ENCODE measurements at places on chromosomes 2 and 18. TPM values are rescaled to one million over a fixed set of nuclear protein-coding genes. Genes with fewer than 3 reads are reported as not detected.

DNA sequence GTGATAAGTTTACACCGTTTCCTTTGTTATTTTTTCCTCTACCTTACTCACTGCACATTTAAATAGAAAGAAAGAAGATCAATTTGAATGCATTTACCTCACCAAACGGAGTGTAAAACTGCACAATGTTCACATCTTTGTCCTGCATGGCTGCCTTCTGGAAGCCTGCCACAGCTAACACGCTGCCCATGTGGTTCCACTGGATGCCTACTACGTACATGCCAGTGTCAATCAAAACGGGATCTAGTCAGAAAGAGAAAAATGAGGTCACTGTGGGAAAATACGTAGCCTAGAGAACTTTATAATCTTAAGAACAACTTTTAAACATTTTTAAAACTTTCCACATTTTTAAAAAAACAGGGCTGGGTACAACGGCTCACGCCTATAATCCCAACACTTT, 16.4 kb downstream of the WDR35 start:
- H3K27ac ChIP-seq, result no peak overlapping the region
- no peaks in the 10 kb centered on the region for H3K4me1 ChIP-seq
- no peak for DNase-seq
- H3K36me3 ChIP-seq, result peaks cover 3% of the 10 kb centered on the region
- H3K4me3 ChIP-seq, result no peak overlapping the region
- no peaks in the 10 kb centered on the region for H3K27me3 ChIP-seq

Gene IL36RN
- not detected for total RNA-seq

Gene CYRIA
- 12.5 TPM for total RNA-seq

Gene CYP27A1
- total RNA-seq, result 31.6 TPM

GRCh38 chr2:240404174-240404852, 31.1 kb upstream of the GPC1 start:
- no peak overlapping the region for H3K27ac ChIP-seq
- no peaks in the 10 kb centered on the region for H3K27me3 ChIP-seq
- no peaks in the 10 kb centered on the region for H3K36me3 ChIP-seq
- no peak overlapping the region for H3K4me3 ChIP-seq
- DNase-seq, result no peak

Gene DSG4
- not detected for total RNA-seq

Gene RGPD8
- total RNA-seq, result 53.3 TPM

GRCh38 chr2:120257522-120257921, 4.9 kb downstream of the RALB start:
- no peaks in the 10 kb centered on the region for H3K27me3 ChIP-seq
- no peak overlapping the region for H3K4me3 ChIP-seq
- no peak overlapping the region for H3K27ac ChIP-seq
- no peaks in the 10 kb centered on the region for H3K36me3 ChIP-seq
- no peak for DNase-seq

DNA sequence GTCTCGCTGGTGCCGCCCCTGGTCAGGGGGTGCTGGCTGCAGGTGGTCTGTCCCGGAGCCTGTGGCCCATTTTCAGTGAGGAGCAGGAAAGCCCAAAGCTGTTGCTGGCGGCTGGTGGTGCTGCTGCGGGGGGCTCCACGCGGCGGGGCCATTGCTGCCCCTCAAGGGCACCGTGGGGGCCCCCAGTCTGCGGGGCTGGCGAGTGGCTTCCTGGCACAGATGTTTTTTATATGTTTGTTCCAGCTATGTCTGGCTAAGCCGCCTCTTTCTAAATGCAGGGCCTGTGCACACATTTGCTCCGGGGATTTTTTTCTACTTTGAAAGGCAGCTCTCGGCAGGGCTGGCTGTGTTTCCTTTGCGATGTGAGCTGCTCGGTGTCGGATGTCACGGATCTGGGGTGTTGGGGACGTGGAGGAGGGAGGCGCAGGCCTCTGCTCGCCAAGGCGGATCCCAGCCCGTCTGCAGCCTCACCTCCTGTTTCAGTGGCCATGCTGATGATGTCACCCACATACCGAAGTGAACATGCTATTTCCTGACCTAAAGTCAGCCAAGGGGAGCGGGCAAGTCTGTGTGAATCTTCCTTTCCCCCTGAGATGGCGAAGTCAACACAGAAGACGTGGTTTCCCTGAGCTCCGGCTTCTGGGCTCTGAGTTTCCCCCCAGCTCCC, 112.0 kb upstream of the CTDP1 start:
- peaks cover 27% of the 10 kb centered on the region for H3K4me1 ChIP-seq
- peak overlapping the region; percentile 52 for H3K4me3 ChIP-seq
- DNase-seq, result peak; percentile 28
- H3K36me3 ChIP-seq, result no peaks in the 10 kb centered on the region

- H3K4me3 ChIP-seq, result no peak overlapping the region
- H3K36me3 ChIP-seq, result no peaks in the 10 kb centered on the region
- H3K4me1 ChIP-seq, result no peaks in the 10 kb centered on the region
- H3K27me3 ChIP-seq, result no peaks in the 10 kb centered on the region
These were observed 672.2 kb downstream of the CPS1 start for GRCh38 chr2:211228559-211228958.

Gene SNORC
- 0.41 TPM for total RNA-seq

DNA sequence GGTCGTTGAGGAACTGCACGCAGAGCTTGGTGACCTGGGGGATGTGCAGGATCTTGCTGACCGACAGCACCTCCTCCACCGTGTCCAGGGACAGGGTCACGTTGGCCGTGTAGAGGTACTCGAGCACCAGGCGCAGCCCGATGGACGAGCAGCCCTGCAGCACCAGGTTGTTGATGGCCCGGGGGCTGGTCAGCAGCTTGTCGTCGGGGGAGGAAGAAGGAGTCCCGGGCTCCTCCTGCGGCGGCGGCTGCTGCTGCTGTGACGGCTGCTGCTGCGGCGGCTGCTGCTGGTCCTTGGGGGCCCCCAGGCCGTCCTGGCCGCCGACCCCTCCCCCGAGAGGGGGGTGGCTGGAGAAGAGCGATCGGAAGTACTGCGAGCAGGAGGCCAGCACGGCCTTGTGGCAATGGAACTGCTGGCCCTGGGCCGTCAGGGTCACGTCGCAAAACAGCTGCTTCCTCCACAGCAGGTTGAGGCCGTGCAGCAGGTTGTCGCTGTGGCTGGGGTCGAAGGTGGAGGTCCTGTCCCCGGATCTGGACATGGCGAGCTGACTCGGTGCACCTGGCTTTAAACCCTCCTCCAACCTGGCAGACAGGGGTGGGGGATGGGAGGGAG, 2.7 kb downstream of the KLHL14 start:
- peak overlapping the region; percentile 67 for H3K4me3 ChIP-seq
- H3K4me1 ChIP-seq, result peaks cover 25% of the 10 kb centered on the region
- DNase-seq, result no peak
- no peaks in the 10 kb centered on the region for H3K27me3 ChIP-seq
- H3K27ac ChIP-seq, result no peak overlapping the region
- H3K36me3 ChIP-seq, result no peaks in the 10 kb centered on the region

GRCh38 chr2:102103992-102104871, 38.3 kb upstream of the IL1R1 start:
- peaks cover 34% of the 10 kb centered on the region for H3K4me1 ChIP-seq
- peak overlapping the region; percentile 85 for H3K27ac ChIP-seq
- peak; percentile 83 for DNase-seq
- no peaks in the 10 kb centered on the region for H3K36me3 ChIP-seq

- H3K36me3 ChIP-seq, result no peaks in the 10 kb centered on the region
- H3K4me3 ChIP-seq, result peak overlapping the region; percentile 86
- no peak for DNase-seq
- H3K4me1 ChIP-seq, result peaks cover 4% of the 10 kb centered on the region
These were observed 796 bp downstream of the MYO1B start for GRCh38 chr2:191245869-191246531.

DNA sequence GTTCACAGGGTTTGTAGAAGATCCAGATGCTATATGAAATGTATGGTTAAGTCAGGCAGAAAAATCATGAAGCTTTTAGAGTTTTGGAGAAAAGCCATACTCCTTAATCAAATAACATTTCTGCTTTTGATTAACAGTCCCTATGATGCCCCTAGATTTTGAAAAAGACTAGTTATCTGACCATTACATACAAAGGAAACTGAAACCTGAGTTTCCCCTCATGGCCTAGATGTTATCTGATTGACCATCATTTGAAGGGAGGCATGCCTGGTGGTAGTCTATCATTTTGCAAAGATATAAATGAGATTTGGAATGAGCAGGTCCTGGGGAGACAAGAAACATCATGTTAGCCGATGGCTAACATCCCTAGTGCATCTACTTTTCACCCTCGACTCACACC, 704.3 kb upstream of the FSHR start:
- no peak overlapping the region for H3K27ac ChIP-seq
- no peak for DNase-seq
- no peaks in the 10 kb centered on the region for H3K27me3 ChIP-seq
- H3K4me3 ChIP-seq, result no peak overlapping the region
- no peaks in the 10 kb centered on the region for H3K4me1 ChIP-seq

Measured in thoracic aorta (tissue), 2 donors.